ENCODE measurements at places on chromosomes 1 and 21.

DNA sequence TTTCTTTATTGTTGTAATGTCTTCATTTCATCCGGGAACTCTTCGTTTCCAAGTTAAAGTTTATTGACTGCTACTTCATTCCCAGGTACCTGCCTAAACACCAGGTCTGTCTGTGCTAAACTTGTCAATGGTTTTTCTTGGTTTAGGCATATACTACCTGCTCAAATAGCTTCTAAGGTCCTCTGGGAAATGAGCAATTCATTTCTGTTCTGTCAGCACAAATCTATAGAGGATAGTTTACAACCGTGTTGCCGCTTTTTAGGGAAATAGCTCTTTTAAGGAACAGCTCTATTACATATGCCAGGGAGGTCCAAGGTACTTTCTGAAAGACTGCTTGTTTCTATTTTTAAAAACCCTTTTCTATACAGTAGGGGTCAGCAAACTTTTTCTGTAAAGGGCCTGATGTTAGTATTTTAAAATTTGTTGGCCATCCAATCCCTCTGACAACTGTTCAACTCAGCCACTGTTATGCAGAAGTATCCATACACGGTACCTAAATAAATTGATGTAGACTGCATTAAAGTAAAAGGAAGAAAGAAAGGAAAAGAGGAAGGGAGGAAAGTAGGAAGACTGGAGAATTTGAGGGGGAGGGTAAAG, 222.7 kb upstream of the PTBP2 start:
- DNase-seq: no peak

DNA sequence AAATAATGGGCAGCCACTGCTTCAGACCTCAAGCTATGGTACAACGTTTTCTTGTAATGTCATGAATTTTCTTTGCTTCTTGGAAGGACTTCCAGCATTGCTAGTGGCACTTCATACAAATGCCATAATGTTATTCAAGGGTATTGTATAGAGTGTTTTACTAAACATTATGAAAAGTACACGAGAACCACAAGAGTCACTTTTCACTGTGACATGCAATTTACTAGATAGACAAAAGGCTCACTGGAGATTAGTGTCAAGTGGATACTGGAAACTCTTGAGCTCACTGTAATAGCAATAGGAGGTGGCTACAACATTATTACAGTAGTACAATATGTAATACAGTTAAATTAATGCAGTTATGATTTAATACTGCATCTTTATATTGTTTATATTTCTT, 5.3 kb upstream of the OLFM3 start:
- DNase-seq: no peak

DNA sequence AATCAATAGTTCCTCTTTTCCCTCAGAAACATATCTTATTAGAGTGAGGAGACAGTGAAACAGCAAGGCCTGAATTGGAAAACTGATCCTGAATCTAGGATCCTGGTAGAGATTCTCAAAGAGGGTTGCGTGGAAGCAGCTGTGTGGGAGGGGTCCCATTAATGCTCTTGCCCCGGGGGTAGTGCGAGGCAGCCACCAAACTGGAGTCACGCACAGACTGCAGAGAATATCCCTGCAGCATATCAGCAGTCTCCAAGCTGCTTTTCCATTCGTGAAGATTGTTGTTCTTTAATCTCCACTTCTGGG, 150.1 kb downstream of the DISC1 start:
- DNase-seq: no peak

DNA sequence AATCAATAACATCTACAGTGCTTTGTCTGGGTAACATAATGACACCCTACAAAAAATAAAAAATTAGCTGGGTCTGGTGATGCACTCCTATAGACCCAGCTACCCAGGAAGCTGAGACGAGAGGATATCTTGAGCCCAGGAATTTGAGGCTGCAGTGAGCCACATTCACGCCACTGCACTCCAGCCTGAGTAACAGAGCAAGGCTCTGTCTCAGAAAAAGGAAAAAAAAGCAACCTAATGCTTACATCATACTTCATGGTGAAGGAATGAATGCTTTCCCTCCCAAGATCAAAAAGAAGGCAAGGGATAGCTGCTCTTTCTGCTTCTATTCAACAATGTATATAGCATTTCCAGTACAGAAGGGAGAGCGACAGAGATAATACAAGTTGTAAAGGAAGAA, 24.2 kb upstream of the CTTNBP2NL start:
- DNase-seq: no peak

GRCh38 chr1:30407865-30408580, 315.4 kb downstream of the MATN1 start:
- DNase-seq: peak; percentile 3

- DNase-seq: peak; percentile 28
Observed at GRCh38 chr1:77686796-77687518, 4.5 kb upstream of the ZZZ3 start.

Data from femur (tissue), 1 donor.